LHCN-M2 (cell line): ENCODE measurements at places on chromosomes 4 and X. TPM values are rescaled to one million over a fixed set of nuclear protein-coding genes. Genes with fewer than 3 reads are reported as not detected.

The EREG gene
- 2.9 and 4.1 TPM in 2 replicates for total RNA-seq

- peak; percentile 86 for DNase-seq
Observed at GRCh38 chr4:73573794-73574528, 46.3 kb downstream of the RASSF6 start.

The C4orf51 gene
- not detected in 2 replicates for total RNA-seq

DNA sequence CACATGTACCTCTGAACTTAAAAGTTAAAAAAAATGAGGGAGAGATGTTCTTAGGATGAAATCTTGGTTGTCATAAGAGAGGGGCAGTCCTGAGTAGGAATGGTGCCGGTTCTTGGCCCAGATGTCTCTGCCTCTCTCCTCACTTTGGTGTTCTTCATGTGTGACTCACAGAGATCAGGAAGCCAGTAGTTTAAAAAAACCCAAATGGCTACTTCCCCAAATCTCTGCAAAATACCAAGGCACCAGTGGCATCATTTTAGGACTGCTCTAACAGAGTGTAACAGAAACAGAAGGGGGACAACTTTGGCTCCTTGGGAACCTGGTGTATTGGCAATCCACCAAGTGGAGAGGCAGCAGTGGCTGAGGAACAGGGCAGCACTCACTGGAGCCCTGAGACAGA lies 116.8 kb downstream of the SCD5 start:
- DNase-seq, result peak; percentile 23

GRCh38 chr4:26619784-26620183 lies 35.9 kb downstream of the TBC1D19 start:
- peak; percentile 19 for DNase-seq

DNA sequence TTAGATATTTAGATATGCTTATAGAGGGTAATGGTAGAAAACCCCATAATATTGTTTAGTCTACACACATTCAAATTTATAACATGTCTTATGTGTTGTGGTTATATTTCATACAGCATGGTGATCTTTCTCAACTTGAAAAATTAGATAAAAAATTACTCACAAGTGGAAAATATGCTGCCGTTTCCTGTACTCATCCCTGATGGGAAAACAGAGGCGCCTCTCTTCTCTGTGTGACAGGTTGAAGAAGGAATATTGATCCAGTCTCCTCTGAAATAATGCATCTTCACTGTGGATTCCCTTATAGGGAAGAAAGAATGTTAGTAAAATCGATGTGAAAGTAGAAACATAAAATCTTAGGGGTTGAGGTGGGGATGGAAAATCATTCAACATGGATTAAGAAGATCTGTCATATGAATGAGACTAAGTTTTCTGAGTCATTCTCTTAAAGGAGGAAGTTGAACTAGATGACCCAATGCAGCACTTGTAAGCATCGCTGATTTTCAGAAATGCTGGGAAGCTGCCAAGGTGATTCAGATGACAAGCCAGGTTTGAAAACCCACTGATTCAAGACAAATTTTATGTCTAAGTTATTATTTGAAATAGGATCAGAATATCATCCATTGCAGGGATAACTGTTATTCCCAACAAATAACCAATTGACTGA lies 70.7 kb downstream of the ANKRD50 start:
- peak; percentile 86 for DNase-seq

DNA sequence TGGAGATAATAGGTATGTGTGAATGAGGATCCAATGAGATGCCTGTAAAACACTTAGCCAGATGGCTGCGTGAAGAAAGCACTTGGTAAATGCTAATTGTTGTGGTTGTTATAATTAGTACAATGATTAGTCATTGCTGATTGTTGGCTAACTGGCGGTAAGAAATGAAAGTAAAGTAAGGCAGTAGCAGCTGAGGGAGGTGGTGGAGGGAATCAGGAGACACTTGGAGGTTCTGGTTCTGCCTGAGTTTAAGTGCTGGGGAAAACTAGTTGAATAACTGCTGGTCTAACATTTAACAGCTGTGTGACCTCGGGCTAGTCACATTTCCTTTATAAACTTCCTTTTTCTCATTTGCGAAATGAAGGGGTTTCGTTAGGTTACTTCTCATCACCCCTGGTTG lies 30.9 kb downstream of the CD38 start:
- DNase-seq, result no peak

GRCh38 chrX:104347860-104348259 lies 93.1 kb upstream of the ESX1 start:
- DNase-seq, result peak; percentile 39

- DNase-seq, result no peak
Observed at GRCh38 chrX:18640686-18641085, 31.2 kb downstream of the RS1 start.

The YIPF7 gene
- total RNA-seq, result not detected in 2 replicates

GRCh38 chr4:37604461-37604860 lies 81.7 kb downstream of the RELL1 start:
- peak; percentile 51 for DNase-seq

DNA sequence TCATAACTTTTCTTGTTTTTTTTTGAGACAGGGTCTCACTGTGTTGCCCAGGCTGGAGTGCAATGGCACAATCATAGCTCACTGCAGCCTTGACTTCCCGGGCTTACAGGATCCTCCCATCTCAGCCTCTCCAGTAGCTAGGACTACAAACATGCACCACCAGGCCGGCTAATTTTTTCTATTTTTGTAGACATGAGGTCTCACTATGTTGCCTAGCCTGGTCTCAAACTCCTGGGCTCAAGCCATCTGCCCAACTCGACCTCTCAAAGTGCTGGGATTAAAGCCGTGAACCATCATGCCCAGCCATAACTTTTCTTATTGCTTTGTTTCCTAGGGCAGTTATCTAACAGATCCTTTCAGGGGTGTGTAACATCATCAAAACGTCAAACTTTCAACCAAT lies 11.8 kb downstream of the SEC24D start:
- DNase-seq, result no peak

DNA sequence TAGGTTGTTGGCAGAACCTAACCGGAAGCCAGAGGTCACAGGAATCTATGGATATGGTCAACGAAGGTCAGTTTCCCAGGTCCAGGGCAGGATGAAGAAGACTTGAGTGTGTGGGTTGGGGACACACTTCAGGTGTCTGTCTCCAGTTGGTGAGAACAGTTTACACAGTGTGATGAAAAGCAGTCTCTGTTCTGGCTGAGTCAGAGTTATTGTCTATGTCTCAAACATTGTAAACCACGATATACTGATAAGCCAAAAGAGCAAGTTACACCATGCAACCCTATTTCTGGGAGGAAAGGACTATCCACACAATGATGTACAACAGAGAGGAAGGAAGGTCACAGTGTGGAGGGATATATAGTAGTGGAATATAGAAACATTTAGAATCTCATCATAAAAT lies 187.1 kb upstream of the C1QTNF7 start:
- DNase-seq, result no peak

GRCh38 chrX:98357146-98357545 lies 1473.4 kb downstream of the RPA4 start:
- no peak for DNase-seq

DNA sequence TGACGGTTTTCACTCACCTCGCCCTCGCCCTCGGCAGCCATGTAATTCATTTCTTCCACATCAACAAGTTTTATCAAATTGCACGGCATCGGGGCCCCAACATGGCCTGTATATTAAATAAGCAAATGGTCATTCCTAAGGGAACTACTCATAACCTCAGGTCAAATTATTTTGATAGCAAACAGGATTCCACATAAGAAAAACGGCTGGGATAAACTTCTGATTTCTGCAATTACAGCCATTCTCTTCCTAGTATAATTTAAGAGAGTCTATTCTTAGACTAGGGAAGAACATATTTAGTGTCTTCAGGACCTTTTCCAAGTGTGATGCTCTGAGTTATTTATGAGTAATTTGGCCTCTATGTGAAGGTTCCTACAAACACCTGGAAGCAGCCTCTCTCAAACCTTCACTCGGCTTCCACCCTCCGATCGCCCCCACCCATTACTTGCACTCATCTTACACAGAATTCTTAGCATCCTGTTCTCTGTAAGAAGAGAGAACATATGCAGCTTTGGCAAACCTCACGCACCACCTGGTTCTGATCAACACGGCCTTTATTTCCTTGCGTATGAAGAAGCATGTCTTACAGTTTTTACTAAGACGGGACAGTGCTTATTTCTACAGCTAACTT lies 29.4 kb upstream of the CENPU start:
- no peak for DNase-seq

- peak; percentile 1 for DNase-seq
Observed at GRCh38 chrX:114611018-114611619, 27.2 kb downstream of the HTR2C start.

- DNase-seq, result no peak
Observed at GRCh38 chr4:61628727-61629126, 428.6 kb downstream of the ADGRL3 start.

- DNase-seq, result no peak
Observed at GRCh38 chrX:146433771-146434170, 375.8 kb upstream of the CXorf51B start.

- DNase-seq, result peak; percentile 30
Observed at GRCh38 chr4:129344058-129344457, 248.1 kb downstream of the C4orf33 start.

GRCh38 chrX:70852294-70852693 lies 56.2 kb downstream of the TEX11 start:
- no peak for DNase-seq

The IL1RAPL1 gene
- 0.51 and 1.1 TPM in 2 replicates for total RNA-seq

DNA sequence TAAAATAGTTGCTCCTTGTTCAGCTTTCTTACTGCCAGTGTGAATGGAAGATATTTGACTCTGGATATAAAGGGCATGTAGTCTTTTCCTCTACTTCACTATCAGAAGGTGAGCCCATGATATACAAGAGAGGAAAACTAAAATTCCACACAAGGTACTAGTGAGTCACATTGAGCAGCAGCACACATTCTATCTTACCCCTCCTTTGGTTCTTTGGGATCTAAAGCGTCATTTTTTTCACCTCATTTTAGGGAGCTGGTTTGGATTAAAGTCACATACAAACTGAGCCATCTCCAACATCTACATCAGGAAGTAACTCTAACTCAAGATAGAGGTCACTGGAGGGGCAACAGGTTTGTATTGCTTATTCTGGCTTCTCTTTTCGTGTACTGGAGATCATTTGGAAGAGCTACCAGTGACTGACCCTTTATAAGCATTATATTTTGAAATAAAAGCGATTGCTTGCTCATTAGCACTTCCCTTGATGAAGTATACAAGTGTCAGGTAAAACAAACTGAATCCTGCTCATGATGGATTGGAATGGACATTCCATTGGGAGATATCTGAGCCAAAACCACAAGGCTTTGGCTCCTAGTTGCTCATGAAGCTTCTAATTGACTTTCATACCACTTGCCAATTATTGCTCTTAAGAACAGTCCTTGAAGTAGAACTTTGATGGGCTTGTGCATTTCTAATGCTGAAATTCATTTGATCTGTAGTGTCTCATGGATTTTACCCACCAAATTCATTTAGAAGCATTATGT lies 124.1 kb downstream of the SPCS3 start:
- peak; percentile 47 for DNase-seq

The RAB40A gene
- total RNA-seq, result 0.11 and 0.38 TPM in 2 replicates

The PPP4R3C gene
- not detected in 2 replicates for total RNA-seq

The GPRASP2 gene
- total RNA-seq, result 12.6 and 13.0 TPM in 2 replicates

DNA sequence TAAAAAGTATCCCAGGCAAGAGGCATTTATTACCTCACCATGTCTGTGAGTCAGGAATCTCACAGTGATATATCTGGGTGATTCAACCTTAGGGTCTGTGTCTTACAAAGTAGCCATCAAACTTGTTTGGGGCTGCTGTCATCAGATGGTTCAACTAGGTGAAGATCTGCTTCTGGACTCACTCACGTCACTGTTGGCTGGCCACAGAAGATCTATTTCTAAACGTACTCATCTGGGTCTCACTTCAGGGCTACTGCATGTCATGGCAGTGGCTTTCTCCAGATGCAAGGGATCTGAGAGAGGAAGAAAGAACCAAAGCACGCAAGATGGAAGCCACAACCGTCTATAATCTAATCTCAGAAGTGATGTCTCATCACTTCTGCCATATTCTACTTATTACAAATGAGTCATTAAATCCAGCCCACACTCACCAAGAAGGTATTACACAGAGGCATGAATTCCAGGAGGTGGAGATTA lies 267.8 kb upstream of the ANKRD50 start:
- DNase-seq, result peak; percentile 10

The CDX4 gene
- total RNA-seq, result not detected in 2 replicates

GRCh38 chr4:1192091-1192492 lies 19.7 kb upstream of the SPON2 start:
- peak; percentile 96 for DNase-seq

The CSN1S1 gene
- total RNA-seq, result not detected in 2 replicates

- peak; percentile 56 for DNase-seq
Observed at GRCh38 chr4:142044271-142044670, 407.9 kb downstream of the IL15 start.
